Right hindlimb (tissue), 1 donor: ENCODE measurements at places on chromosomes 3 and 15.
A peak's percentile ranks its signal among the peaks of the same experiment; 100 is the strongest.

- no peak for DNase-seq
Measured at GRCh38 chr3:185103359-185104127, 49.3 kb downstream of the C3orf70 start.

DNA sequence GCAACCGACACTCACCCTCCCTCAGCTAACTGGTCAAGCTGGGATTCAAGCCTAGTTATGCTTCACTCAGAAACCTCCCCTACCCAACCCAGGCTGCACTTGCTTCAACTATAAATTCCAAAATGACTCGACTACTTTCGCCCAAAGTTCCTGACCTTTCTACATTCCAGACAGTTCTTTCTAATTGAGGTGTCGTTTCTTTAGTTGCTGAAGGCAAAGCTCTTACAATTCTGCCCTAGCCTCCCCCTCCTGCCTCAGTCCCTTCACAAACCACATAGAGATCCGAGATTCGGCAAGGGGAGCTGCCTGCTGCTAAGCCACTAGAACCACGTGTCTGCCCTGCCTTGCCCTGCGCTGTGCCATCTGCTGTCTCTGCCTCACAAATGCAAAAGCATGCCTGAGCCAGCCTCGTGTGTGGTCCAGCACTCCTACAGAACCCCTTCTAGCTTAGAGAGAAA is 74.7 kb upstream of the SH3GL3 start:
- peak; percentile 36 for DNase-seq

DNA sequence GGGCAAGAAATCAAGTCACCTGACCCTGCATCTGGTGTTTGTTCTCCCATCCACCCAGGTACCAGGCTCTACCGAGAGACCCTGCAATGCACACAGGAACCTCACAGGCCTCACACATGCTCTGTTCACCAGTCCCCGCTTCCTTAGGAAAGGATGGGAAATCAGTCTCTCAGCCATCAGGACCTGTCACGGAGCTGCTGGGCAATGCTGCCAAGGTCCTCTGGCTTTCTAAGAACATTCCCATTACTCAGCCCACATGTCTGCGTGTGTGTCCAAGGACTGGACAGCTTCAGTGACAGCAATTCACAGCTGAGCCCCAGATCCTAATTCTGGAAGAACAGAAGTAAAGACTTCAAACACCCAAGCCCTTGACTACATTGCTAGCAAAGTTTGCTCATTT is 6.5 kb upstream of the SRGAP3 start:
- no peak for DNase-seq

DNA sequence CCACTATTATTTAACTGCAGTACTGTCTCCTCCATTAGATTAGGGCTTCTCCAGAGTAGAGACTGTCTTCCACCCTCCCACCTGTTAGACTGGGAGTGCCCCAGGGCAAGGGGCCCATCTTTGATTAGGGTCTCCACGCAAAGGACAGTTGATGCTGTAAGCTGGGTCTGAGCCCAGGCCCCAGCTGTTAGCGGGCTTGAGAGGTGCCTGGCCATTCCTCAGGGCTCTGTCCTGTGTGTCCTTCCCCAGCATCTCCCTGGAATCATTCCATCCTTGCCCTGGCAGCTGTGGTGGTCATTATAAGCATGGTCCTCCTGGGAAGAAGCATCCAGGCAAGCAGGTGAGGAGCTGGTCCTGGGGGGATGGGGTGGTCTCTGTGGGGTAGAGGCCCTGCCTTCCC is 6.1 kb downstream of the SLC51B start:
- DNase-seq, result no peak

GRCh38 chr3:30915782-30916181 is 21.3 kb upstream of the GADL1 start:
- DNase-seq, result no peak
